ENCODE measurements at places on chromosomes 1 and 21.

DNA sequence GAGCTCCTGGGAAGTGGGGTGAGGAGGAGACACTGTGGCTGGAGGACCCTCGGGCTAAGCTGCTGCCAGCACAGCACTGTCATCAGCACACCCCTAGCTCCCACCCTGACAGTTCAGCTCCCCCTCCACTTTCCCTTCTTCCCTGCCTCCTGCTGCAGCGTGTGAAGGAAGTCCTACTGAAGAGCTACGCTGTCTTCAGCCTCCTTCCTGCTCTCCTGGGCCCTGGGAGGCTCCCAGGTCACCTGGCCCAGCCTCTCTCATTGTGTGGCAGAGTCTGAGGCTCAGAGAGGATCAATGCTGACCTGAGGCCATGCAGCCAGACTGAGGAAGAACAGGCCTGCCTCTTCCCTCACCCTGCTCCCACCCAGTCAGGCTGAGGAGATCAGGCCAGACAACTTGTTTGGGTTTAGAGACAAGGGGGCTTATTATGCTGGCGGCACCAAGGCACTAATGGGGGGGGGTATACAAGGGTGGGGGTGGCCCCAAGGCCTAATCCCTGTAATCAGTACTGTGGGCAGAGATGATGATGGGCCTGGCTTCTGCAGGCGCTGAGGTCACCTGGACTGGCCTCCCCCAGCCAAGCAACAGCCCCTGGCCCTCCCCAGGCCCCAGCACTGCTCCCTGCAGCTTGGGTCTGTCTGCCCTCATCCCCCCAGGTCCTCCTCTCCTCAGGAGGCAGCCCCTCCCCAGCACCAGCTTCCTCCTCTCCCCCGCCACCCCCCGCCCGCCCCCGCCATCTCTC is 9.1 kb downstream of the NES start:
- DNase-seq: no peak

- DNase-seq: peak; percentile 84
Observed at GRCh38 chr1:15323351-15323988, 76.4 kb downstream of the FHAD1 start.

DNA sequence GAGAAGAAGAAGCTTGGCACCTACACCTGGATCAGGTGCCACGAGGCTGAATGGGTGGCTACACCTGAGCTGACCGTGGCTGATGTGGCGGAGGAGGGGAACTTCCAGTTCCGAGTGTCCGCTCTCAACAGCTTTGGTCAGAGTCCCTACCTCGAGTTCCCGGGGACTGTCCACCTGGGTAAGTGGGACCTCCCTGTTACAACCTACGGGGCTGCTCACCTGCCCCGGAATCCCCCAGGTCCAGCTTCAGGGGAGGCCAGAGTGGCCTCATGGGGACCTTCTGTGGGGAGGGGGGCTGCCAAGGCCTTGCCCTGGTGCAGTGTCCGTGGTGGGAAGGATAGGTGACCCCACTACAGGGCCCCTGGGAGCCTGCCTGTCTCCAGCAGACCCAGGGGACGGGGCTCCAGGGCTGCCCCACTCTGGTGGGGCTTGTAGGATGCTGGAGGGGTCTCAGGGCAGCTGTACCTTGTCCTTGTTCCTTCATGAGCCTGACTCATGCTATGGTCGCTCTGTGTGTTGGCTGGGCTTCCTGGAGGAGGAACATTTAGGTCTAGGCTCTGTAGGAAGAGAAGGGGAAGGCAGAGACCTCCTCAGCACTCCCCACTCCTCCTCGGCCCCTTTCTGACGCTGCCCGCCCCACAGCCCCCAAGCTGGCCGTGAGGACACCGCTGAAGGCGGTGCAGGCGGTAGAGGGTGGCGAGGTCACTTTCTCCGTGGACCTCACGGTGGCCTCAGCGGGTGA is 7.2 kb downstream of the OBSCN start:
- DNase-seq: no peak

- no peak for DNase-seq
Observed at GRCh38 chr1:235045921-235046601, 82.6 kb downstream of the TOMM20 start.

- no peak for DNase-seq
Observed at GRCh38 chr1:95057351-95057750, 15.4 kb downstream of the ALG14 start.

DNA sequence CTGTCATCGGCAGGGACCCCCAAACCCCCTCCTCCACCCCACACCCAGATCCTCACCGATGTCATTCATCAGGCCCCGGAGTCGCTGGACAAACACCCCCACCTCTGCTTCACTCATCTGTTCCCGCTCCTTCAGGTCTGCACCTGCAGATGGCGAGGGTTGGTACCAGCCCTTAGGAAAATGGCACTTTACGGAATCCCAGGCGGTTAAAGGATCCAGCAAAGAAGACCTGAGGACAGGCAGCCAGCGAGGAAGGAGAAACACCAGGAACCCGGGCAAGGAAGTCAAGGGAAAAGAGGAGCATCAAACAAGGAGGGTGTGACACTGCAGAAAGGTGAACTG is 13.8 kb downstream of the ECHDC2 start:
- no peak for DNase-seq

- peak; percentile 77 for DNase-seq
Observed at GRCh38 chr1:43049481-43049880, 90.8 kb upstream of the SLC2A1 start.

DNA sequence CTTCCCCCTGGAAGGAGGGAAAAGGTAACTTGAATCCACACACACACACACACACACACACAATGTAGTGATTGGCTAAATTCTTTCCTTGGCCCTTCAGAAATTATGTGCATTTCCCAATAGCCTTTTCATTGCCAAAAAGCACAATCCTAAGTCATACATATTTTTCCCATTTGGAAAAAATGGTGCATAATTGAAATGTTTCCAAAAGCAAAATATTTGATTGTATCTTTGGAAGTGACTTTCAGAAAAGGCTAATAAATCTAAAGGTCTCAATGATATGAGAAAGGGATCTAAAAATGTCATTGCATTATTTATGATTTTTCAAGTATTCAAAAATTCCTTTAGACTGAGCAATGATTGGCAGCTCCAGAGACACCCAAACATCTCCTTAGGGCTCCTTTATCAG is 43.5 kb upstream of the NEK7 start:
- DNase-seq: peak; percentile 99

DNA sequence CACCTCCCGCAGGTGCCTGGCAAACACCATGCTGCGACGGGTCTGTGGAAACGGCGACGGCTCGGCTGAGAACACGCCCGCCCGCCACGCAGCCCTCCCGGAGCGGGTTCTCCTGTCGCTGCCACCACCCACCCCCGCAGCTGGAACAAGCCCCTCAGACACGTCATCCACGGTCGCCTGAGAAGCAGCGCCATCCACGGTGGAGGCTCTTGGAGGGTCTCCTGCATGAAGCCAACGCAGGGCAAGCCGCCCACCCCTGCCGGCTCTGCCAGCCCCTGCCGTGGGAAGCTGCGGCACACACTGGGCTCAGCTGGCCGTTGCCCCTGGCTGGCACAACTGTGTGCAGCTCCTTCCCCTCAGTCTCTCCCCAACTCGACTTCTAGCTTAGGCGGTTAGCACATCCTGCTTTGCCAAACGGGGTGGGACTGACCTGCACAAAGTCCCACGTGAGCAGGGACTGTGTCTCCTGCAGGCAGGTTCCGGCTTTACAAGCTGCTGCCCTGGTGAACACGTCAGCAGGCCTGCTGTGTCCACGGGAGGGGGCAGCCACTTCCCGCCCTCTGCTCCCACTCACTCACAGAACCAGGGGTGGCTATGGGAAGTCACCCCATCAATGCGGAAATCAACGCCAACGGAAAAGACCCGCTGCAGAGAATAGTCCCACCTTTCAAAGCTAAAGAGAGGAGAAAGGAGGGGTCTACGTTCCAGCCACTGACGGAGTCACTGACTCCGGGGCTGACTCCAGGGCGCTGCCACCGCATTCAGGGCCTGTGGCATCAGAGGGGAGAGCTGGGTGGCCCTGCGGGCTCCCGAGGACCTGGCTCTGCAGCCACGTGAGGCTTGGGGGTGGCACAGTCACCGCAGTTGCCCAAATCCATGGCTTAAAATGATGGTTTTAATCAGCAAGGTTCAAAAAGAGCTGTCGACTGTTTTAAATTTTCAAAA is 10.3 kb downstream of the POFUT2 start:
- no peak for DNase-seq

GRCh38 chr1:6118415-6118814 is 61.7 kb downstream of the CHD5 start:
- peak; percentile 23 for DNase-seq

DNA sequence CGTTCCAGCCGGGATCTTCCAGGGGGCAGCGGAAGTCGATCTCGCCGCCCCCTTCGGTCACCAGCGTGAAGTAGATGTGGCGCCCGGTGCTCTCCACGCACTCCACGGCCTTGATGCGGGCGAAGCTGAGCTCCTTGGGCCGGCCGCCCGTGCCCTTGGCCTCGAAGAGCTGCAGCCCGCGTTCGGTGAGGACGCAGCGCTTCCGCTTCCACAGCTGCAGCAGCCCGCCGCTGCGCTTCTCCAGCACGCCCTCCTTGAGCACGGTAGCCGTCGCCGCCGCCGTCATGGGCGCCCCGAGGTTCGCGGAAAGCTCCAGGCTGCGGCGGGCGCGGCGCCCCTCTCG is 516 bp downstream of the PHLDA3 start:
- no peak for DNase-seq

DNA sequence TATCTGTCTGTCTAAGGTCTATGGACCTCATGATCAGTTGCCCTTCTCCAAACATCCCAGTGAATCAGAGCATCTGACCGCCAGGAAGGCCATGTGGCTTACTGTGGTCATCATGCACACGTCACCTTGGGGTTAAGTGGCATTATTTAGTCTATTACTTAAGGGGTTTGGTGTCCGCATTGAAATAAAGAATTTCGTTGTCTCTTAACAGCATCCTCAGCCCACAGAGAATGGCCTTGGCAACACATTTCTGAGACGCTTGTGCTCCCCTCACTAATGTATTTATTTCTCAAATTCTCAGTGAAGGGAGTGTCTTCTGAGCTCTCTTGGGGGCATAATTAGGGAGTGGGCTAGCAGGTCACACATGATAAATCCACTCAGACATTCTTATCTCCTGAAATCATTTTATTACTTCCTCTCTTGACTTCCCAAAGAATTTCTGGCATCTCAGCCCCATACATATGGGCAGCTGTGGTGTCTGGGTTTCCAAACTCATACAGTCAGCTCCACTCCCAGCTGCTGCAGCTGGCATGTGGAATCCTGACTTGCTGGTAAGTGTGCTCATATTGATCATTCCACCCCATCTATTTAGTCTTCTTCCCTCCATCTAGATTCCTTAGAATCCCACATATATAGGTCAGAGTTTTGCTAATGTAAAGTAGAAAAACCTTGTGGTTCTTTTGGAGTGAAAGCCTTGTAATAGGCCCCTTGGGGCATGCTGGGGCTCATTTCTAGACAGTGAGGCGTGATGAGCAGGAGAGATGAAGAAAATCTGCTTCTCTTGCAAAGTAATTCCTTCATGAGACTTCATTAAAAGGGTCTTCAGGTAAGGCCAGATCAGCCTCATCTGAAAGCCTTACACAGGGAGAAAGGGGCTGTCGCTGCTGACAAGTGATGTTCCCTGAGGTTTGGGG is 110.5 kb downstream of the HHAT start:
- peak; percentile 13 for DNase-seq

DNA sequence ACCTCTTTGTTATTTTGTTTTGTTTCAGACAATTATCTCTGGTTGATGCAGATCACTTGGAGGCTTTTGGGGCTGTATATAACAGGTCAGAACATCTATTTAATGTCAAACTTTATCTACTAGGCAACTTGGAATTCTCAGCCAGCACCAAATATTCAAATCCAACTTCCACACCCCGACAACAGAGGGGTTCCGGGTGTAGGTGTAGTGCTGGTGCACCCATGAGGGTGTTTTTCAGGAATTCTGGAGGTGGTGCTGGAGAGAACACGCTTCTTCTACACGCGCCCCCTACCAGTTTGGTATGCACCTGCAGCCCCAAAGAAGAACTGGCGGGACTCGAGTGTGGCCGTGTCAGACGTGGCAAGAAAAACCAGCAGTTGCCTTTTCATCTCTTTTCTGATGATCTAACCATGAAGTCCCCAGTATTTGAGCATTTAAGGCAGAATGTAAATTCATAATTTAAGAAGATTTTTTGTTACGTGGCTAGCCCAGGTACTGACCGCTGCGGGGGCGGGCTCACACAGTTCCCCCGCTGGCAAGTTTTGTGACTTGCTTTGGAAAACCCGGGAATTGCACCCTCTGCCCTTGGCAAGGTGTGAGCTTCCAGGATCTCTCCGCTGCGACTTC is 462 bp upstream of the TLCD4 start:
- DNase-seq: peak; percentile 18

GRCh38 chr1:91877574-91878208 is 8.3 kb downstream of the TGFBR3 start:
- peak; percentile 65 for DNase-seq

DNA sequence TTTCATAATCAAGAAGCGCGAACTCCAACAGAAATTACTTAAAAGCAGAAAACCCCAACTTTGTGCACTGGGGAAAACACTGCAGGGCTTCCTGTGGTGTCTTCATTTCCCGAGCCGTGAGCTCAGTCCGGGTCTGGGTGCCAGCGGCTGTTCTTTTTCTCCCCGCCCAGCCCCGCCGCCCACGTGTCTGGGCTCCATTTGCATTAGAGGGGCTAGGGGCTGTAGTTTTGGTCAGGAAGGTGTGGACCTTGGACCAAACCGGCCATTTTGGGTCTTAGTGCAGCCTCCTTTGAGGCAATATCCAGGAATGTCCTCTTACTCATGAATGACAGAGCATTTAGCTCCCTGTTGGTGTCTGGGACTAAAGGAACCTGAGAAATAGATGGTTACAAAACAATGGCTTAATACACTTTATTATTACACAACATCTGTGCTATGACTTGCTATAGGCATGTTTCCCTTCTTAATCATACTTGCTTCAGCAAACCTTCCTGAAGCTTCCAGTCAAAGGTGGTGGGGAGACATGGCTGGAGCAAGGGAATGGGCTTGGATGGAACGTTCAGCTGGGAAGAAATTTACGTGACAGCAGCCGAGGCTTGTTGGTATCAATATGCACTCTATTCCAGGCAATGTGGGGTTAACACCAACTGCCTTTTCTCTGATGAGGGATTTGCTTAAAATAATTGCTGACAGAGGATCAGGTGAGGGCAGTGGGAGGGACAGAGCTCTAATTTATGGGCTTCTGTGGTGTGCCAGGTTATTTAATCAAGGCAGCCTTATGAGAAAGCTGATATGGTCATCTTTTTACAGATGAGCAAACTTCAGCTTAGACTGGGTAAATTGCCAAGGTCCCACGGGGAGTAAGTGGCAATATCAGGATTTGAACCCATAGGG is 1.1 kb downstream of the AGTRAP start:
- DNase-seq: peak; percentile 83

- DNase-seq: peak; percentile 81
Observed at GRCh38 chr1:78840453-78841271, 165.9 kb downstream of the ADGRL4 start.
